ENCODE measurements at places on chromosomes 12 and 14. TPM values are rescaled to one million over a fixed set of nuclear protein-coding genes. Genes with fewer than 3 reads are reported as not detected.

DNA sequence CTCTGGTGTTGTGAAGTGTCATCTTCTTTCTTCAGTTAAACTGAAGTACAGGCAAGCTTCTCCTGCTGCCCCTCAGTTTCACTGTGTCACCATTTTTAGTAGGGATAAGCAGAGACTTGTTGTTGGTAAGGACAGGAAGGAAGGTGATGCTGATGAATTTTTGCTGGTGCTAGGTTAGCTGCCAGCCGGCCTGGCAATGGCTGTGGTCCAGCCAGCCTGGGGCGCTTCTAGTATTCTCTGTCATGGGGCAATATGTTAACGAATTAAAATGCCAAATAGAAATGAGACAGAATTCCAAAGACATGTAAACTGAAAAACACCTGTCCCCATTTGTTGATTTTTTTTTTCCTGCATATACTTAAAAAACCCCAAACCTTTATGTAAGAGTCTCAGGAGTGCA lies 602.9 kb downstream of the DIO2 start:
- DNase-seq = no peak

DNA sequence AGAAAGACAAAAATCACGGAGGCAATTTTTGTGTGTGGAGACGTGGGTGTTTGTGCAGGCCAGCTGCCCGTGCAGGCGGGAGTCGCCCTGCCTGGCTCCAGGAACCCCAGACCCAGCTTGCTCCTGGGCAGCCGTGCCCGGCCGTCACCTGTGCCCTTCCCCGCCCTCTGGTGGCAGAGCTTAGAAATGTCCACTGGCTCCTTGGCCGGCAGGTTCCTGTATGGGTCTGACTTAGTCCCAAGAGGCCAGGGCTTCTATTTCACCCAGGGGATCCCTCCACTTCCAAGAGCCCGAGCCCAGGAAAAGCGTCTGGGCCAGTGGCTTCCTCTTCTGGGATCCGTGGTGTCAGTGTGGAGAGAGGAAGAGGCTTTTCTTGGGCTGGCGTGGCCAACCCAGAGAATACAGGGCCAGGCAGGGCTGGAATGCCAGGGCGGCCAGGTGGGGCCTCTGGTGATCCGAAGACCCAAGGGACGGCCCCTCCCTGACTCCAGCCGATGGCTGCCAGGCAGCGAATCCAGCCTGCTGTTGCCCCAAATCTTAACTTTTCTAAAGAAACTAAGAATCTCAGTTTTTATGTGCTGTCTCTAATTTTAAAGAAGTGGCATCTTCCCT lies 120.9 kb downstream of the TMEM132C start:
- DNase-seq = no peak

- DNase-seq = no peak
Measured at GRCh38 chr12:98823012-98823411, 177.9 kb downstream of the APAF1 start.

SLCO1B1 gene
- total RNA-seq = not detected

ACOT4 gene
- 0.38 TPM for total RNA-seq

DNA sequence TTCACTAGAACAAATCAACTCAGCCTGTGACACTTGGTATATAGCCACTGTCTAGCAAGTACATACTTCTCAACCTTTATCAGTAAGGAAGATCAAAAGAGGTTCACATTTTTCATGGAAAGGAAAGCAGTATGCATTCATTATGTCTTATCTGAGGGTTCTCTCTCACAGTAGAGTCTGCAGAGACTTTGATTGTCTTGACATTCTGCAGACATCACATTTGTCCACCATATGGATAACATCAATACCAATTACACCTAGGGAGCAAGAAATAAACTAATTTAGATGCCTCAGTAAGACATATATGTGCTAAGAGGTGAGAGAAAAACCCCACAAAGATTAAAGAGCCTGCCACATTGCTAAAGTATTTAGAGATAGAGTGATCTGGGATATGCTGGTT lies 110.8 kb upstream of the SLC35F4 start:
- DNase-seq = no peak

DNA sequence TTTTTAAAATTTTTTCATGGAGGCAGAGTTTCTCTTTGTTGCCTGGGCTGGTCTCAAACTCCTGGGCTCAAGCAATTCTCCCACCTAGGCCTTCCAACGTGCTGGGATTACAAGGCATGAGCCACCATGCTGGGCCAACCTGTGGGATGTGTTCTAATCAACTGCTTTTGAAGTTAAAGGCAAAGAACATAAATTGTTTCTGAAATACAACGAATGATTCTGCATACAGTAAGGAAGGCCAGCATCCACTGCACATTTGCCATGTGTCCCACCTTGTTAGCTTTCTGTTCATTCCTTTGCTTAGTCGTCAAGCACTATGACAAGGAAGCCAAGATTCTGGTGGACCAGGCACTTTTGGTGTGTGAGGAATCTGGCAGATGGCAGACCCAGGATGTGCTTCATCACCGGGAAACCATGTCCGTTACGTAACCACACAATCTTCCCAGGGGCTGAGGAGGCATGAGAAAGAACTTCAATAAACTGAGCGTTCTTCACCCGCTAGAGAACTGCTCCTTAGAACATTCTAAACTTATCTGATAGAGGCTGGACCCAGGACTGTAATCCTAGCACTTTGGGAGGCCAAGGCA lies 24.5 kb downstream of the MOK start:
- DNase-seq = peak; percentile 98

Data from GM23248 (cell line).